ENCODE measurements at places on chromosomes 11 and 22.

DNA sequence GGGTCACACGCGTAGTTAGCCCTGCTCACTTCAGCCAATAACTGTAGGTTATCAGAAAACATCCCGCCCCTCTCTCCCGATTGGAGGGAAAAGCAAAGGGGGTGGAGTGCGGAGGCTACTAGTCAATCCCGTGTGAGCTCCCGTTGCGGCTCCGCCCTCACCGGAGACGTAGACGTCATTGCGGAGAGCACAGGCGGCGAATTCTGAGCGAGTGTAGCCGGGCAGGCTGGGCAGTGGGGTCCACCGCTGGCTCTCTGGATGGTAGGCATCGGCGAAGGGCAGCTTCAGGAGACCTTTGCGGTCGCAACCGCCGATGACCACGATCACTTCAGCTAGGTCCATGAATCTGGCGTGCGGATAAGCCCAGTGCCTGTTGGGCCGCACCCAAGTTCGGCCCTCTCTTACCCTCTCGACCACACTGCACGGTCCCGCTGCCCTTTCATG, 4.7 kb downstream of the KLHL35 start:
- DNase-seq = peak; percentile 26

DNA sequence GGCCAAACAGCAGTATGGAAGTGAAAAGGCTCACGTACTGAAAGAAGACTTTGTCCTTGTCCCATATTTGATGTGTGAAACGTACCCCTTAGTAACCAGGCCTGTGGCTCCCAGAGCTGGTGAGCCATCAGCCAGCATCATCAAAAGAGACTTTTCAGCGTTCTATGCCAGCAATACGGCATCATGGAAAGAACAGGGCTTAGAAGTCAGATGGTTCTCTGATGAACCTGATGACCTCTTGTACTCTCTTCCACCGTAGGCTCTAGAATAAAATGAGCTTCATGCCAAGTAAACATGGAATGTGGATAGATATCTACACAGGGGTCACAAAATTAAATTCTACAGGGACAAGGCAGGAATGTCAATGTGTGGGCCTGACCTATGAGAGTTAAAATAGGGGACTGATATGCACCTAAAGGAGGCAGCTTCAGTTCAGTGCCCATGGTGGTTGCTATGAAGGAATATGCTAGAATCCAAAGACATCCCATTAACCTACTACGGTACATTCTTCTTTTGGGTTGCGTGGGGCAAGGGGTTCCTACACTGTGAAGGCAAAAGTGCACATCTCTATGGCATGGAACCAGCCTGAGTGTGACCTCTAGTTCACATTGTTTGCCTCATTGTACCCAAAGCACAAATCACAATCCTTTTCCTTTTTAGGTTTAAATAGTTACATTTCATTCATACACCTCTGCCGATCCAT, 130.6 kb downstream of the ETS1 start:
- DNase-seq = peak; percentile 0

DNA sequence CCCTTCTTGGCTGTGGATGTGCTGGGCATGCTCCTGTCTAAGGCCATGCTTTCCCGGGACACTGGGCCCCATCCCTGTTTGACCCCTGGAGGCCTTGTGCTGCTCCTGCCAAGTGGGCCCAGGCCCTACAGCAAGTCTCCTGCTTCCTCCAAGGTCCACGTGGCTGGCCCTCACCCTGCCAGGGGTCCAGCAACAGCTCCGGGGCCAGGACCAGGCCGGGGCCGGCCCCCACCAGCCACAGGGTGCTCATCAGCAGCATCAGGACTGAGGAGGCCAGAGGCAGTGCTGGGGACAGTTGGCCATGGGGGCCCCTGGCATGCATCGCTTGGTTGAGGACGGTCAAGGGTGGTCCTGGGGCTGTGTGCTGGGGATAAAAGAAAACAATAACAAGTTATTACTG, 2.5 kb downstream of the RHBDD3 start:
- DNase-seq = no peak

- DNase-seq = no peak
Measured at GRCh38 chr22:32267011-32267410, 11.9 kb upstream of the SLC5A4 start.

- no peak for DNase-seq
Measured at GRCh38 chr11:35303596-35304385, 115.6 kb downstream of the SLC1A2 start.

GRCh38 chr11:45724153-45724552, 58.7 kb upstream of the CHST1 start:
- DNase-seq = no peak

- DNase-seq = no peak
Measured at GRCh38 chr11:68582416-68583040, 101.8 kb upstream of the GAL start.

DNA sequence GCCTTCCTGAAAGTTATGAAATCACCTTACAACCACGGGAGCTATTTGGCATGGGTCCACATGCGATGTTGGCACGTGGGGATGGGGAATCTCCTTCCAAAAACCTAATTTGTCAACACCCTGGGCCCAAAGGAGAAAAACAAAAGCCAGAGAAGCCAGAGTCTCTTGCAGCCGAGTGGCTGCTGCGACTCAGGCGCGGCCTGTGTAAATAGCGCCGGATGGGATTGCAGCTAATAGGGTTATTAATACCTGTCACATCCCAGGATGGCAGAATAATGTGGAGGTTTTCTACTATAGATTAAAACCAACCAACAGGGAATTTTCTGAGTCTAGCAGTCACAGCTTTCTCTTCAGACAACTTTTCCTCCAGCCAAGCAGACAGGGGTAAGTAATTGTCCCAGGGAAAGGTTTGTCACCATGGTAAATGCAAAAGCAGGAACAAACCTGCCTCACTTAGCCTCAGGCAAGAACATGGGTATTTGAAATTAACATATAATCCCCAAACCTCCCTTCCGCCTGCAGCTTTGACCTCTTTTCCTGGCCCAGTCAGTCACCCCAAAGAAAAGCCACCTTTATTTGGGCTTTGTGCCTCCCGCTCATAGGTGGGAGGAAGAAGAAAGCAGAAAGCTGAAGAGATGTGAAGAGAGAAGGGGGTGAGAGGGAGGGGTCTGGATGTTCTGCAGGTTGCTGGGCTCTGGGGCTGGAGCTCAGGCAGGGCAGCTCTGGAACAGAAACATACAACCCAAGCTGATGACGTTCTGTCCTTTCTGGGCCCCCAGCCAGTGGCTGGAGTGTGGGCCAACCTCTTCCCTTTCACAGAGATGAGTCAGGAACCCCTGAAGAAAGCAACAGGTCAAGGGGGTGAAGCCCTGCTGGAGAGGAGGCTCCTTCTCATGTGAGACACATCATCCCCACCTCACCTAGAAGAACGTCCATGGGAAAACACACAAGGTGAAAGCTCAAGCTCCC, 376.5 kb downstream of the NXPE2 start:
- no peak for DNase-seq

DNA sequence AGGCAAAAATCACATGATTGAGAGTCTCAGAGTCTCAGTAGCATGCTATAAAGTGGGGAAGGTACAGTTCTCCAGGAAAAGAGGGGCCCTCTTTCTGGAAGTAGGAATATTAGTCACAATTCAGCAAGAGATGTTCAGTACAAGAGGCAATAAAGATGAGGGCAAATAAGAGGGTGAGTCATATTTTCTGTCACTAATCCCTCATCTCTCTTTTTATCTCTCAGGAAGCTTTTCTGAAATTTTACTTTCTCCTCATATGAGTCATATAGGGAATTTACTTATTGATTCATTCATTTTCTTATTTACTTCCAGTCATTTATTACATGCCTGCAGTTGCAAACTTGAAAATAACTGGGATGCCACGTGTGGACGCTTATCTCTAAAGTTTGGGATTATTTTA, 3.4 kb upstream of the NXPE1 start:
- no peak for DNase-seq

DNA sequence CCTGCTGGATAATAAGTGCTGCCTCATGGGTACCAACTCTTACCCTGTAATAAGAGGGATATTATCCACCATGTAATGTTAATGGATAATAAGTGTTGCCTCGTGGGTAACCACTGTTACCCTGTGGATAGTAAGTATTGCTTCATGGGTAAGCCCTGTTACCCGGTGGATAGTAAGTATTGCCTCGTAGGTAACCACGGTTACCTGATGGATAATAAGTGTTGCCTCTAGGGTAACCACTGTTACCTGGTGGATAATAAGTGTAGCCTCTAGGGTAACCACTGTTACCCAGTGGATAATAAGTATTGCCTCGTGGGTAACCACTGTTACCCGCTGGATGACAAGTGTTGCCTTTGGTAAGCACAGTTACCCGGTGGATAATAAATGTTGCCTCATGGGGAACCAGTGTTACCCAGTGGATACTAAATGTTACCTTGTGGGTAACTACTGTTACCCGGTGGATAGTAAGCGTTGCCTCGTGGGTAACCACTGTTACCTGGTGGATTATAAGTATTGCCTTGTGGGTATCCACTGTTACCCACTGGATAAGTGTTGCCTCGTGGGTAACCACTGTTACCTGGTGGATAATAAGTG, 18.6 kb upstream of the NXPE4 start:
- DNase-seq = no peak

DNA sequence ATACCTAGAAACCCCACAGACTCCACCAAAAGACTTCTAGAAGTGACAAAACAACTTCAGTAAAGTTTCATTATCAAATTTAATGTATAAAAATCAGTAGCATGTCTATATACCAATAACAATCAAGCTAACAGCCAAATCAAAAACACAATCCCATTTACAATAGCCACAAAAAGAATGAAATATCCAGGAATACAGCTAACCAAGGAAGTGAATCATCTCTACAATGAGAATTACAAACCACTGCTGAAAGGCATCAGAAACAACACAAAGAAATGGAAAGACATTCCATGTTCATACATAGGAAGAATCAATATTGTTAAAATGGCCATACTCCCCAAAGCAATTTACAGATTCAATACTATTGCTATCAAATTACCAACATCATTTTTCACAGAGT, 46.0 kb downstream of the PRCP start:
- DNase-seq = no peak

DNA sequence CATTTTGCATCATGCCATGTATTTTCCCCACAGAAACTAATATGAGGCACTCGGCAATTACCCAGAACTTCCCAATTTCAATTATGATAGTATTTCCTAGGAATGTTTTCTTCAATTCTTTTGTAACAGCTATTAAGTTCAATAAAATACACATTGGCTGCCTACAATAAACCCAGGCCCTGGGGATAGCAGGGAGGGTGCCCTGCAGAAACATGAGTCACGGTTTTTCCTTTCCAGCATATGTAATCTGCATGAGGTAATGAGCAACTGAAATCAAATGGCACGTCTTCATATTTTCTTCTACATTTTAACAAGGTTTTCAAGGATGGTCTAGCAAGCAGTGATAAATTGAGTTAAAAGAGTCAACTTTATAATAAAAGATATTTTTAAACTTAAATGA, 32.0 kb downstream of the GUCY1A2 start:
- no peak for DNase-seq

- DNase-seq = no peak
Measured at GRCh38 chr22:50292643-50293440, 14.6 kb downstream of the PLXNB2 start.

DNA sequence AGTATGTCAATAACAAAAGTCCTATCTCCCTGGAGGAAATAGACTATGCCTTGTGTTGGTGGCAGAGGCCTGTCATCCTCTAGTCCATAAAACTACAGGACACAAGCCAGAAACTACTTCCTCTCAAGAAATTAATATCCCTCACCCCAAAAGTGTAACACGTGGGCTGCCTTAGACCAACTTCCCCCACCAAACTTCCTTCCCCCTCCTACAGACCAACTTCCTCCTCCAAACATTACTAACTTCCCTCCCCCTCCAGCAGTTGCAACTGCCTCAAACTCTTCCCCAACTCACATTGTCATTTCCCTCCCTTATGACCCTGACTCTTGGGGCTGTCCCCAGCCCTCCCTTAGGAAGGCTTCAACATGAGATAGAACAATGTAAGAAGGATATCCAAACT, 6.3 kb downstream of the OR52K2 start:
- no peak for DNase-seq

GRCh38 chr11:128458321-128458720, 129.0 kb downstream of the ETS1 start:
- DNase-seq = no peak

GRCh38 chr11:31247321-31247720, 122.2 kb downstream of the DCDC1 start:
- no peak for DNase-seq

DNA sequence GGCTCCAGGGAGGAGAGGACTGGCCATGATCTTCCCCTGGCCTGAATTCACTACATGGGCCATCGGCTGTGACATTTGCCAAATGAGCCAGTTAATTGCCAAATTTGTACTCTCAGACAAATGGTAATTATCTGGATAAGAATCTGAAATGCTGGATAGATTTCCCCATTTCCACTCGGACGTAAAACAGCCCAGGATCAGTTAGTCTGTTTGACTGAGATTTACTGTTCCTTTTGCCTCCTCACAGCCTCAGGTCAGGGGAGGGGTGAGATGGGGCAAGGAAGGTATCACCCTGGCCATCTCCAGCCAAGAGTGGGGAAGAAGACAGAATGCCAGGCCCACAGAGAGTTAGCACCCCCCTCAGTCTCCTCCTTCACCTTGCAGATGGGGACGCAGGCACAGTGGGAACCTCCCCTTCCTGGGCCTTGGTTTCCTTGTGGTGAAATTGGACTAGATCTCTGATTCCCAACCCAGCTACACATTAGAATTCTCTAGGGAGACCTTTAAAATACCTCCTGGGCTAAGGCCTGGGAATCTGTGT, 5.2 kb downstream of the TRIM29 start:
- no peak for DNase-seq

- no peak for DNase-seq
Measured at GRCh38 chr22:32323513-32324164, 34.0 kb upstream of the RFPL3 start.

DNA sequence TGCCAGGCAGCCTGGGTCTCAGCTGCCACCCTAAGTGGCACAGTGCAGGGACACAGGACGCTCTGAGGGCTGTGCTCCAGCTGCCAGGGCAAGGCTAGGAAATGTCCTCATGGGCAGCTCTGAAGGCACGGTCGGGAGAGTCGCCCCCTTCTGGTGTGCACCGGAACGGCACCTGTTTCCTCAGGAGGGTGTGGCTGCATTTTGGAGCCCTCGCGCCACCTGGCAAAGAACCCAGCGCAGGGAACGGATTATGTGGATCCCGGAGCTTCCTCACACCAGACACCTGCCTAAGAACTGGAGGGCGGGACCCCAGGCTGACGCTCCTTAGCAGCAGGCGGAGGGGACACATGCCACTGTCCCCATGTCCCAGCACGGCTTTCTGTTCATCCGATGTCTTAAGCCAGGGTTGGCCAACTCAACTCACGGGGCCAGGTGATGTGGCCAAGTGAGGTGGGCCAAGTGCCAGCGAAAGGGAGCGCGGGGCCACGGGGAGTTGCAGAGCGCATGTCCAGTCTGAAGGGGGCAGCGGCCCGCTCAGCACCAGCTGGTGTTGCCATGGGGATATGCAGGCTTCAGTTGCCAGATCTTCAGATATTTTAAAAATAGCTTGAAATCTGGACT, 5.1 kb upstream of the SLC22A8 start:
- DNase-seq = no peak

DNA sequence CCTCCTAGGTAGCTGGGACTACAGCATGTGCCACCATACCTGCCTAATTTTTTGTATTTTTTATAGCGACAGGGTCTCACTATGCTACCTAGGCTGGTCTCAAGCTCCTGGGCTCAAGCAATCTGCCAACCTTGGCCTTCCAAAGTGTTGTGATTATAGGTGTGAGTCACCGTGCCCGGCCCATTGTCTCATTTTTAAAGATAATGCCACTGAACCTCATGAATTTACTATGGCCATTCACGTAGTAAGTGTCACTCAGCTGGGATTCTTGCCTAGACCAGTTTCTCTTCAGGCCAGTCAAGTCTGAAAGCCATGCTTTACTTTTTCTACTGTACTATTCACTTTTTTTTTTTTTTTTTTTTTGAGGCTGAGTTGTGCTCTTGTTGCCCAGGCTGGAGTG, 22.4 kb downstream of the DEPDC5 start:
- DNase-seq = no peak

Measured in CD4-positive, alpha-beta T cell treated with Interleukin-6 at 100 ng/mL for 8 hours (primary cell).